ENCODE measurements at places on chromosomes 4 and X.
A peak's percentile ranks its signal among the peaks of the same experiment; 100 is the strongest.

DNA sequence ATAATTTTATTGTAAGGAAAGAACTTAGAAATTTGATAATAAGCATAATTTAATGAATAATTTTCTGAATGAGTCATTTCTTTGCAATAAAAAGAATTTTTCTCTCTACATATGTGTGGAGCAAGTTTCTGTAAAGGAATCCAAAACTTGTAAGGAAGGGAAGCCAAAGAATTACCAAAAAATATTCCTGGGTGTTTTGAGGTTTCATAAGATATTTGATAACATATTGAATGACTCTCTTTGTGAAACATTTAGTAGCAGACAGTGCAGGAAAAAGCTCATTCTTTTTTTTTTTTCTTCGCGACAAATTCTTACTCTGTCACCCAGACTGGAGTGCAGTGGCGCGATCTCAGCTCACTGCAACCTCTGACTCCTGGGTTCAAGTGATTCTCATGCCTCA lies 469.0 kb upstream of the MAGEB2 start:
- peak; percentile 2 for DNase-seq

GRCh38 chr4:8838961-8839431 lies 32.6 kb downstream of the HMX1 start:
- DNase-seq: no peak

DNA sequence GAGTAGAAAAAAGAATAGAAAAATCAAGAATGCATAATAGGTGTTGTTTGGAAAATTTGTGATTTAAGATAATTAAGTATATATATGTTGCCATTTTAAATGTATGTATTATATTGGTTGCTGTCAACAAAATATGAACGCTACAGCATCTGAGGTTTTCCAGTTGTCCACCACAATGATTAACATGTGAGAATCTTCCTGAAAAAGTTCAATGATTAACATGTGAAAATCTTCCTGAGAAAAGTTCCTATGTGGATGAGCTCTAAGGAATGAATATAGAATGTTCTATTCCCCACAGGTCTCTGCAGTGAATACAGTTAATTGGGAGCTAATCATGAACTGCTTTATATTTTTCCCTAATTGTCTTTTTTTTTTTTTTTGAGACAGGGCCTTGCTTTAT lies 214.7 kb downstream of the CBR4 start:
- DNase-seq: no peak

- DNase-seq: no peak
Measured at GRCh38 chr4:57274082-57274481, 163.9 kb upstream of the IGFBP7 start.

GRCh38 chr4:56084851-56085250 lies 136.1 kb downstream of the CEP135 start:
- DNase-seq: no peak

GRCh38 chr4:169033660-169034059 lies 23.6 kb upstream of the CBR4 start:
- DNase-seq: no peak

GRCh38 chr4:87241336-87241735 lies 20.9 kb upstream of the KLHL8 start:
- no peak for DNase-seq

DNA sequence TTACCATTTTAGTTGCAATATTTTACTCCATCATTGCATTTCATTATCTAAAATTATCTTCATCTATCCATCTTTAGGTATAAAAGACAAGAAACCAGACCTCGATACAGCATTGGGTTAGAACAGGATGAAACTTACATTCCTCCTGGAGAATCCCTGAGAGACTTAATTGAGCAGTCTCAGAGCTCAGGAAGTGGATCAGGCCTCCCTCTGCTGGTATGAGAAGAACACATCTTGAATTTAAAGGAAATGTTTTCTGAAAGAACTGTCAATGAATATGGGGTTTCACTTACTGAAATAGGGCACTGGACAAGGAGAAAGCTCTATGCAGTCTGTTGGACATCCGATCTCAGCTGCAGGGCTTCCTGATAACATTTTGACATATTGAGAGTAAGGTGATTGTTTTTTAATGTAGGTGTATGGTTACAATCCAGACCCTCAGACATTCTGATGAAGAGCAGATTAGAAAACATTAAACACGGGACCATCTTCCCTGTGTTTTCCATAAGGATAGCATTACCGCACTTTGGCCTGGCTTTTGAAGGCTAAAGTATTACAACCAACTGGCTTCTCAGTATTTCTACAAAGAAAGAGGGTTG lies 367.2 kb downstream of the BMPR1B start:
- peak; percentile 81 for DNase-seq

GRCh38 chrX:46849933-46850332 lies 13.1 kb downstream of the RP2 start:
- DNase-seq: no peak

- DNase-seq: peak; percentile 73
Measured at GRCh38 chr4:176841711-176842112, 49.0 kb upstream of the VEGFC start.

GRCh38 chrX:69126642-69127041 lies 38.6 kb downstream of the PJA1 start:
- DNase-seq: no peak

DNA sequence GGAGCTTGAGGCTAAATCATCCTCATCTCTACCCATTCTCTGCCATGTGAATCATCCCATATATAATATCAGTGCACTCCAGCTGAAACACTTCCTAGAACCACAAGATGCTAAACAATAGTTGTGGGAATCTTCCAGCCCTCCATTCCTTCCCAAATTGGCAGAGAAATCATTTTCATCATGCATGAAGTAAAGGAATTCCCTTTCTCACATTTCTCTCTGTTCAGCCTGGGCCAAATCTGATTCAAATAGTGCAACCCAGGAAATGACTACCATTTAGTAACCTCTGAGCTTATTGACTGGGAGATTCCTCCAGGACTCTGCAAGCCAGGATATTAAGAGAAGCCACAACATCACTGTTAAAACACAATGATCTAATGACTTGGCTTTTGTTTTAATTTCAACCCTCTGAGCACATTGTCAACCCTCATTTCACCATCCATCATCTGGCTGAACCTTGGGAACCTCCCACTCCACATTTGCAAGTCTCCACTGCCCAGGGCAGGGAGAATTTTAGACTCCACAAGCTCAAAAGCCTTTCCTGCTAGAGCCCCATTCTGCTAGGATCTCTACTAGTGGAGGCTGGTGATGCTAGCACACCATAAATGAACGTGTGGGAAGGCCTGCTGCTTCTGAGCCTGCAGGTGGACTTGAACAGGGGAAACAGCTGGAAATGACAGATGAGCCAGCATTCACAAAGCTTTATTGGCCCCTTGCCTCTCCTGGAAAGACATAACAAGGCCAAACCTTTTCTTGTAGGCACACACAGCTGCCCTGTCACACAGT lies 133.9 kb downstream of the TET2 start:
- peak; percentile 93 for DNase-seq

DNA sequence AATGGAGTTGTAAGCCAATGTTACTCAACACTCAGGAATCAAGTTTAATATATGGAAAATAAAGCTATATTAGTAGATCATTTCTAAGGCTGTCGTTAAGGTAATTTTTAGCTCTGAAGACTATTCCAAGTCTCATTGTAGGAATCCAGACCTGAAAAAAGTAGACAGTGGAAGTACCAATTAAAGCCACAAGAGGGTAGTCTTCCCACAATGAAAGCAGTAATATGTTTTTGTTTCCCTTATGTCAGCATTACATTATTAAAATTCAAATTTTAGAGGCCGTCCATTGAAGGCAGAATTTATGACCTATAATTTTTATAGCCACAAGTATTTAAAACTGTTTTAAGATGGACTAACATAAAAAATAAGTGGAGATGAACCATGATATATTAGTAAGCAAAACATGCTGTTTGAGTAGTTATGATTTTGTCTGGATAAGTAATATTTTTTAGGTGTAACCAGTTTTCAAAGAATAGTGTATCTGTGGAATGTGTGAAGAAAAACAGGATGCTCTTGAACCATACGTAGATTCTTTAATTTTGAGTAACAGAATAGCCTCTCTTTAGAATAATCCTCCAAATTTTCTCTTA lies 372.6 kb upstream of the TECRL start:
- peak; percentile 54 for DNase-seq

- no peak for DNase-seq
Measured at GRCh38 chrX:120638619-120639018, 8.8 kb upstream of the C1GALT1C1 start.

- DNase-seq: peak; percentile 60
Measured at GRCh38 chr4:37561803-37562207, 124.4 kb downstream of the RELL1 start.

DNA sequence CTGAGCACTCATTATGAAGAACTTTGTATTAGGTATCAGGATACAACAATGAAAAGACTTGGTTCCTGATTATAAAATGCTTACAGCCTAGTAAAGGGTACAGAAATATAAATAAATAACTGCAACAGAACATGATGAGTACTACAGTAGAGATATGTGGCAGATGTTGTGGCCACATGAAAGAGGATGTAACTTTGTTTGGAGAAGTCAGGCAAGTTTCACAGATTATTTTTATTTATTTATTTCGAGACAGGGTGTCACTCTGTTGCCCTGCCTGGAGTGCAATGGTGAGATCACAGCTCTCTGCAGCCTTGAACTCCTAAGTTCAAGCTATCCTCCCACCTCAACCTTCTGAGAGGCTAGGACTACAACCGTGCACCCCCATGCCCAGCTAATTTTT lies 15.8 kb upstream of the UBE2K start:
- DNase-seq: no peak

GRCh38 chr4:113447769-113448168 lies 313.8 kb downstream of the CAMK2D start:
- no peak for DNase-seq

GRCh38 chr4:172095161-172095560 lies 282.0 kb downstream of the GALNTL6 start:
- no peak for DNase-seq

- no peak for DNase-seq
Measured at GRCh38 chrX:136203951-136204350, 47.2 kb downstream of the MAP7D3 start.

DNA sequence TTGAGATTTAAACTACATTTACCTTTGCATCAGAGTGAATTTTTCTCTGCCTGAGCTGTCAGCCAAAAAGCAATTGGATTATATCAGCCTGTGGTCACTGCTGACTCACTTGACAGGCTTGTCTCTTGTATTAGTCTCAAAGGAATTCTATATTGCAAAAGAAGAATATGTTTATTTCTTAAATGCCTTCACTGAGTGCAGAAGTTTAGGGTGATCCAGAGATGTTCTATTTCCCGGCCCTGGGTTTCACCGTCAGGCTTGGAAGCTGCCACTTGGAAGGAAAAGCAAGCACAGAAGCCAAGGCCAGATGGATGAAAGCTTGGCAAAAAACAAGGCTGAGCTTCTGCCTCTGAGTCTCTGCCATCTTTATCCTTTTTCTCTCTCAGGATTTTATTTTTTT lies 80.9 kb downstream of the FAM114A1 start:
- peak; percentile 92 for DNase-seq

DNA sequence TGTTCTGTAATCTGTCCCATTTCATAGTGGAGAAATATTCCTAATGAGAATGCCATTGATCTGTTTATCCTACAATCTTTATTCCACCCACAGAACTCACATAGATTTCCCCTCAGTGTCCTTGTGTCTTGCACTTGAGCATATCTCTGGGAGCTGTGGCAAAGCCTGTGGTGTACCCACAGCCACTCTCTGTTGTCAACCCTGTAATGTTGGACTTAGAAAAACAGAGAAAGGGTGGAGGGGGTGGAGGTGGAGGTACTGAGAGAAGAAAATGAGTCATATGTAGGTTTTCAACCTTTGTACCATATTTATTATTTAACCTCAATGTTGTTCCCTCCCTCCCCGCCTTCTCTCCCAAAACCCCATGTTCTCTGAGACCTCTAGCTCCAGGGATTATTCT lies 46.9 kb upstream of the TLL1 start:
- DNase-seq: no peak

GRCh38 chr4:2818351-2818939 lies 25.2 kb upstream of the ADD1 start:
- DNase-seq: no peak

- peak; percentile 1 for DNase-seq
Measured at GRCh38 chr4:84994280-84994679, 27.8 kb upstream of the WDFY3 start.

GRCh38 chrX:6810776-6811175 lies 275.9 kb upstream of the VCX3A start:
- DNase-seq: peak; percentile 8

GRCh38 chr4:146957237-146957636 lies 11.6 kb upstream of the TTC29 start:
- DNase-seq: peak; percentile 82

- no peak for DNase-seq
Measured at GRCh38 chr4:45062935-45063545, 336.7 kb upstream of the GNPDA2 start.

- DNase-seq: no peak
Measured at GRCh38 chrX:13966071-13966792, 63.5 kb downstream of the GEMIN8 start.

- DNase-seq: no peak
Measured at GRCh38 chrX:77900688-77901087, 1.4 kb downstream of the COX7B start.

- no peak for DNase-seq
Measured at GRCh38 chrX:71282514-71283402, 677 bp upstream of the NONO start.

DNA sequence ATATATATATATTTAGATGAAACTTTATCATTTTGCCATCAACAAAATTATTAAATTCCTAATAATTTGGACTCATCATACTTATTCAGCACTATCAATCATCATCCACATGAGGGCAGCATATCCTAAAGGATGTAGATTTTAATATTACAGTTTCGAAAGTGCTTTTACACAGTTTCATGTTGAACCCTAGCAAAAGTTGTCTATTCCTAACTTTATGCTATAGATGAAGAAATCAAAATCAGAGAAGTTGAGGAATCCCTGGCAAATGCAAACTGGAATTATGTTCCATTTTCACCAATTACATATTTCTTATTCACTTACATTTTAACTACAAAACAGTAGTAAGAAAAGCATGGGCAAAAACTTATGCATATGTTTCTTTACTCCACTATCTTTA lies 36.6 kb upstream of the UGT2A1 start:
- peak; percentile 57 for DNase-seq

DNA sequence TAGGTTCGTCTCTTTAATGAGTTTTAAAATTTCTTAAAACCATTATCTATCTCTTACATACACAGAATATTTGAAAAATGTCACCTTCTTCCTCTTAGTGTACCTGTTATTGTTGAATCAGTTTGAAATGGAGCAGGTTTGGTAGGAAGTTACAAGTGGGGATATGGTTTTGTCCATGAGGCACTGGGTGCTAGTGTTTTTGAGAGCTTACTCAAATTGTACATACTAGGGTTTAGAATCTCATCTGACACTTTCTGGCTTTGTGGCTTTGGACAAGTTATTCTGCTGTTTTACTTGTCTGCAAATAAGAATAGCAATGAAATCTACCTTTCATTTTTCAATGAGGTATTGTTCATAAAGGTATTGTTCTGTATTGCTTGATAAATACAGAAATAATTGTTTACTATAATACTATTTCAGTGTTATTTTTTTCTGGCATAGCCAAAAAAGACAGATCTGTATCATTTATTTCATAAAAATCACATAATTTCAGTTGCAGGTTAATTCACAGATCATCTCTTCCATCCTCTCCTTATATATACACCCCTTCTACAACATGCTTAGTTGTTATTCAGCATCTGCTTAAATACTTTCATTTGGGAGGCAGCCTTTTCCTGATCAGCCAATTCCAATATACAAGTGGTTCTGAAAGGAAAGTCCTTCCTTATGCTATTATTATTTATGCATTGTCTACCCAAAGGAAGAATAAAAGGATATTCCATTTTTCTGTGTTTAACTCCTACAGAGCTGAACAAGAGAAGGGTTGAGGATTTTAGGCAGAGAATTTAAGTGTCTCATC lies 13.3 kb downstream of the NCAPG start:
- DNase-seq: peak; percentile 23

Measured in astrocyte of the spinal cord (primary cell).